ENCODE measurements at places on chromosomes 12 and 14.

DNA sequence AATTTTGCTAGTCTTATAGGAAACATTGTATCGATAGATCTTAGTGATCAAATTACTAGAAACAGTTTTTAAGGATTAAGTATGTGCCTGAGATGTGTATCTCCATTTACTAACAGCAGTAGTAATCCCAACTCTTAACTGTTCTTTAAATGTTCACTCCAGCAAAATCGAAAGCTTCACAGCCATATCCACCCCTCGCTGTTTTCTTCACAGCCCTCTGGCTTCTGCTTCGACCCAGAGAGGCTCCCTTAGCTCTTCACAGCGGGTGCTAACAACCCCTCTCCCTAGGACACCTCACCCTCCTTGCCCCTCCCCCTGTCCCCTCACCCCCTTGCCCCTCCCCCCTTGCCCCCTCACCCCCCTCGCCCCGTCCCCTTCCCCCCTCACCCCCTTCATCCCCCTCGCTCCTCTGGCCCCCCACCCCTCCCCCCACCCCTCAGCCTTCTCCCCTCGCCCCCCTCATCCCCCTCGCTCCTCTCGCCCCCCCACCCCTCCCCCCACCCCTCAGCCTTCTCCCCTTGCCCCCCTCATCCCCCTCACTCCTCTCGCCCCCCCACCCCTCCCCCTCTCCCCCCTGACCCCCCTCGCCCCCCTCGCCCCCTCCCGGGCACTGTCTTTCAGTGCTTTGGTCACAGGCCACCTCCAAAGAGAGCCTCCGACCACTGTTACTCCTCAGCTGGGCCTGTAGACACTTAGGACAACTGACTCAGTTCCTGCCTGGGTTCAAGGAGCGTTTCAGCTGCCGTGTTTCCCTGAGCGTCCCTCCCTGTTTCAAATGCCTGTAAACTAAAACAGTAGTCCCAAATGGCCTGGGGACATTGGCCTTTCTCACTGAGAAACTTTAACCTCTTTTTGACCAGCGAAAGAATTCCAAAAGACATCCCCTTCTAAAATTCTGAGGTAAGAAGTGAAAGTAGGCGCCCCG, 46.0 kb upstream of the DYNC1H1 start:
- no peak for DNase-seq

GRCh38 chr14:32473464-32473855, 144.4 kb downstream of the AKAP6 start:
- DNase-seq: no peak

DNA sequence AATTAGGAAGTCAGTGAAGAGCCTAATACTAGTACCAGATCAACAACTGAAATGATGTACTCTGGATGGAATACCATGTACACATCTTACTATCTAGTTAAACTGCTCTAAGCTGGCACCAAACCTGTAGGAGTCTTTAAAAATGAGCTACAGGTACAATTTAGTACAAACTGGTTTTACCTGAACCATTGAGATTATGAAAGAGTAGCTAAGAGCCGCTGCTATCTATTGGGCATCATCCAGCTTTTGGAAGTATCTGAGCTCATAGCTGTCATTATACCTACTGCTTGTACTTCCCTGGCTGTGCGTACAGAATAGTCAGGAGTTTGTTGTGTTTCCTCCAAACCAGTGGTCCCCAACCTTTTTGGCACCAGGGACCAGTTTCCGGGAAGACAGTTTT, 12.4 kb downstream of the TBC1D30 start:
- DNase-seq: no peak

DNA sequence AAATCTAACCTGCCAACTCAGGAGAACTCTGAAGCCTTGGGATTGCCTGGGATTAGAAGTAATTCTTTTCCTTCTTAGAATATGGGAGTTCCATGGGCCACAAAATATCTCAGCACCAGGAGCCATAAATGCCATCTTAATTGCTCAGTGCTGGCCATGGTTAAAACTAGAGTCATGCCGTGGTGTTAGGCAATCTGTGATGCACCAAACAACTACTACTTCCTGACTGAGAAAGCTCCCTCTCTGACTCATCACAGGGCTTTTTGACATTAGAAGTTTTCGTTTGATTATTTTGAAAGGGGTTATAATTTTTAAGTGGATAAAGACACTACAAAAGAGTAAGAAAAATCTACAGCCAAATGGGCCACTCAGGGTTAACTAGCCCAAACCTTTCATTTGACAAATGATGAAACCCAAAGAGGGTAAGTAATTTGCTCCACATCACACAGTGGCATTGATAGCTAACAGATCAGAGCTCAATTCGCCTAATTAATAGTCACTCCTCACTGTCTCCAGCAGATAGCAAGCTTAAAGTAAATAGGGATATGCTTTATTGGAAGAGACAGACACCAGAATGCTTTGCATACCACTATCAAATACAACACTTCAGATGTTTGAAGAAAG, 377.3 kb downstream of the EMP1 start:
- no peak for DNase-seq

DNA sequence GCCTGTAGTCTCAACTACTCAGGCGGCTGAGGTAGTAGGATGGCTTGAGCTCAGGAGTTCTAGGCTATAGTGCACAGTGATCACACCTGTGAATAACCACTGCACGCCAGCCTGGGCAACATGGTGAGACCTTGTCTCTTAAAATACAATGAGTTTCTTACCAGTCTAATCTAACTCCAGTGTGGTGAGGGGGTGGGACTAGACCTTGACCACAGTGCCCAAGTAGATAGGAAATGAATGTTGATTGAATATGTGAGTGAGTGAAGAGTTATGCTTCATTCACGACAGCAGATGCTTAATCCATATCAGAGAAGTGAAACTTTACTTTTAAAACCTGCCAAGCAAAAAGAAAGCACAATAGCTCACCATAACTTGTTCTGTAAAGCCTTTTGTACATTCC, 11.2 kb upstream of the AK7 start:
- DNase-seq: no peak

DNA sequence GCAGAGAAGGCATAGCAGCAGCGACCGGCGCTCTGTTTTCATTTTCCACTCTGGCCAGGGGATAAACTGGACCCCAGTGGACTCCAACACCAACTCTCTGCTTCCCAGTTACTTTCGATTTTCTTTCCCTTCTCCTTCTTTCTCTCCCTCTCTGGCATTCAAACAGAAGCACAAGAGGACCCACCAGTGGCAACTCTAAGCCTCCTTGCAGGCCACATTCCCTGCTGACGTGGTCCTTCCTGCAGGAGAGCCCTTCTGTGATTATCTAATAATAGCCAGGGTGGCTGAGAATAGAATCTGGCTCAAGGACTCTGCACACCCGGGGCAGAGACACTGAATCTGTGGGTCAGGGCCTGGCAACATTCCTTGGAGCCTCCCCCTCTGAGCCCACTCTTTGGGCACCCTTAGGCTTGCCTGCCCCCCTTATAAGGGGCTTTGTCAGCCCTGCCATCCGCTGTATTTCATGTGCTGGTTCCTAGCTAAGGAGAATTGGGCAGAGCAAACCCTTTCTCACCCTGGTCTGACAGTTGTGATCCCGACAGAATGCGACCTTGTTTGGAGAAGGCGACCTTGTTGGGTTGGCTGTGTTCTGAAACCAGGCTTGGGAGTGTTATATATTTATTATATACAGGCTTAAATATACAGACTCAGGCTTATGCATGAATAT, 8.2 kb upstream of the HOXC6 start:
- no peak for DNase-seq

DNA sequence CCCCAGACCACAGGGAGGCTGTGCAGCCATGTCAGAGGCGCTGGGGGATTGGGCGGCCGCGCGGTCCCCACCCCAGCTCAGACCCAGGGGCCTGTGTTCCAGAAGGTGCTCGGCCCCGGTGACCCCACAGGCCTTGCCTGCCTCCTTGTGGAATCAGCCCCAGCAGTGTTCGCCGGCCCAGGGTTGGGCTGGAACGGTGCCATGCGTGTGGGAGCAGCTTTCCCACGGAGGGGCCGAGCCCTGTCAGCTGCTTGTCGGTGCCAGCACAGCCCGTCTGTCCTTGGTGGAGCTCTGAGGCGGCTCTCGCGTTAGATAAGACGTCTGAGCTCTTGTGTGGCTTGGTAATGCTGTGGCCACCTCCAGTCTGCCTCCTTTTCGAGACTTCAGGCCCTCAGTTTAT, 8.5 kb downstream of the ZFYVE21 start:
- no peak for DNase-seq

DNA sequence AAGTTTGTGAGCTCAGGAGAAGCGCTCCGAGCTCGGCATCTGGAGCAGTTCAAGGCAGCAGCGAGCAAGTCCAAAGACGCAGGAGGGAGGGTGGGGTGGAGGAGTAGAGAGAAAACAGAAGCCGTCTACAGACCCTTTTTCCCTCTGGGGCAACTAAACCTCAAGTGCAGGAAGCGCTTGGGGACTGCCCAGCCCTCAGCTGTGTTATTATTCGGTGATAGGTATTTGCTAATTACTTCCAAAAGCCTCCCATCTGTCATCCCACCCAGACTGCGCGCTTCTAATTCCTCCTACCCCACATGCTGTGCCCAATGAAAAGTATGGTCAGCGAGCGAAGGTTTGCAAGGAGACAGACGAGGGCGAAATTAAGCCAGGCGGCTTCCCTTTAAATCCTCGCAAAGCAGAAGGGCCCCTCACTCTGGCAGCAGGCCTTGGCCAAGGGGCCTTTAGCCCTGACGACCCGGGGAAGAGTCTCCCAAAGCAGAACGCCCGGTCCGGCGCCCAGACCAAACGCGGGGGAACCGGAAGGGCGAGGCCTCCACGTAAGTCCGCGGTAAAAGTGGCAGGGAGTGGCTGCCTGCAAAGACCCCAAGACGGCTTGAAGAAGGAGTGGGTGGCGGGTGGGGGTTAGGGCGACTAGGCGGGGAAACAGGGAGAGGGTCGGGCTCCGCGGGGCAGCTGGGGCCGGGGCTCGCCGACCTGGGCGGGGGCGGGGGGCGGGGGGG, 507 bp upstream of the CD9 start:
- DNase-seq: no peak

DNA sequence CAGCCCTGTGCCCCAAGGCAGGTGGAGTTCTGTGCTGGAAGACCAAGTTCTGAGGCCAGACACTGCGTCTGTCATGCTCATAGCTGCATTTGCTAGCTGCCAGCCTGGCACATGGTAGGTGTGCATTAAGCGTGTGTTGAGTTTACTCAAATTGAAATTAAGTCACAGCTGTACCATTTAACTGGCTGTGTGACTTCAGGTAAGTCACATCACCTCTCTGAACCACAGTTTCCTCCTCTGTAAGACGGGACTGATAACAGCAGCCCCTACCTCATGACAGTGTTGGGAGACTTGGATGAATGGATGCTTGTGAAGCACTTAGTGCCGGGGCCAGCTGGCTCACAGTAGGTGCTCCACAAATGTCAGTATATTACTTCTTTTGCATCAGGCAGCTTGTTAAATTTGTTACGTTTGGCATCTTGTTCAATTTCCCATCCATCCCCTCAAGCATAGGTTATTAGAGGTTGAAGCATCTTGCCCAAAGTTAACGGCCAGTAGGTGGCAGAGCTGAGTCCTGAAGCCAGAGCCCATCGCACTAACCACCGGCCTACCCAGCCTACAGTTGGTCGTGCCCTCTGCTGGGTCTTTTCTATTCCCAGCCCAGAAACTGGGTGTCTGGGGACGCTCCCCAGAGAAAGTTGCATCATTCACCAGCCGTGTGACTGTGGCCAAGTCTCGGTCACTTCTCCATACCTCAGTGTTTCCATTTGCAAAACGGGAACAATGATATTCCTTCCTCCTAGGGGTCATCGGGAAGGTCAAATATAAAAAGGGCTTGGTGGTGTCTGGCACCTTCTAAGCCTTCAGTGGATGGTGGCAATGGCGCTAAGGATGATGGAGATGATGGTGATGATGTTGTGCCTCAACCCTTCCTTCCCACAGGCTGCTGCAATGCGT, 4.5 kb downstream of the DAO start:
- peak; percentile 60 for DNase-seq

DNA sequence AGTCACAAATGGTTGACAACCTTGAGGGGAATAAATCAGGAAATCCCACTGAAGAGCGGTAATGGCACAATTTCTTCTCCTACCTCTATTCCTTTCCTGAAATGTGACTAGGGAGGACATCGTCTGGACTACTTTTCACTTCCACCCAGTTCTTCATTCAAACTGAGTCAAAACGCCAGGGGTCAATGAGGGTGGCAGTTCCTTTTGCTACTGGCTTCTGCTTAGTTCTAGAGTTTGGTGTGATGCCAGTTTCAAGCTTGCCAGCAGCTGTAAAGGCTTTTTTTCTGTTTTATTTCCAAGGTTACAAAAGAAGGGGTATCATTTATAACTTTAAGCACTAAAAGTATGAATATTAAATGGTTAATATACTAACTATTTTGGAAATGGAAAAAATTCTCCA, 286.5 kb downstream of the SOX5 start:
- DNase-seq: no peak

GRCh38 chr12:2795291-2796186, 769 bp downstream of the FKBP4 start:
- DNase-seq: peak; percentile 53

DNA sequence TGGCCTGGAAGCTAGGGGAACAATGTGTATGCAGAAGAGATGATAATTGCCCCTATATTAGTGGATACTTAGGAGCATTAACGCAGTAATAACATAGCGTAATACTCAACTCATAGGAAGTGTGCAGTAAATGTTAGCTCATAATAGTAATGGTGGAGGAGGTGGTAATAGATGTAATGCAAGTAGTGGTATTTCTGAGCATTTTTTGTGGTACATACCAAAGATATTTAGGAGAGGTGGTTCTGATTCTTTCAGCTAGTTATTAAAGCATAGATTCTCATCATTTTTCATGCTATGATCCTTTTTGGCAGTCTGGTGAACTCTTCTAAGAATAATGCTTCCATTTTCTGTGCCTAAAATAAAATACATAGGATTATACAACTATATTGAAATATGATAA, 233.1 kb downstream of the PTPRO start:
- no peak for DNase-seq

DNA sequence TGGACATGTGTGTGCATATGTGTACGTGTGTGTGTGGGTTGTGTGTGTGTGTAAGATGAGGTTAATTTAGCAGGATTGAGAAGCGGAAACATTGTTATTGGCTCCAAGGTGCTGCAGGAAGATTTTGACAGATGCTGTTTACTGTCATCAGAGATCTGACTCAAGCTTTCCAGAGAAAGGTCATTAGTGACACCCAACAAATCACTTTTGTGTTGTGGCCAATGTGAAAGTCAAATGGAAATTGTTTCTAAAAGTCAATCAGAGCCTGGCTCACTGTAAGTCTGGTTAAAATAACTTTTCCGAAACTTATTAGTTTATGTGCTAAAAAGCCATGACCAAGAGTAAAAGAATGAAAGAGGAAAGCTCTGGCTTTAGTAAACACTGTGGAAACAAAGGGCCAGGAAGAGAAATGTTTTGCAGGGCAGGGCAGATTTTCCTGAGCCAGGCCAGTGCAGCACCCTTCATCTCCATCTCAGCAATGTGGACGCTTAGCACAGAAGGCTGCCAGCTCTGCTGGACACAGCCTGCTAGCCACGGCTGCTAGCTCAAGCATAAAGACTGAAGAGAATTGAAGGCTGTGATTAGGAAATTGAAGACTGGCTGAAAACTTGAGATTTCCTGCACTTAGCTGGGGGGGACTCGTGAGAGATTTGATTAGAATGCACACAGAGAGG, 235.8 kb downstream of the NEDD1 start:
- DNase-seq: no peak

GRCh38 chr12:96522690-96523089, 33.3 kb downstream of the CFAP54 start:
- no peak for DNase-seq

All from CD4-positive, alpha-beta T cell treated with Interleukin-4 for 4 hours (primary cell).